Sigmoid colon (tissue), 7 donors: ENCODE measurements at places on chromosomes 2 and 18.

DNA sequence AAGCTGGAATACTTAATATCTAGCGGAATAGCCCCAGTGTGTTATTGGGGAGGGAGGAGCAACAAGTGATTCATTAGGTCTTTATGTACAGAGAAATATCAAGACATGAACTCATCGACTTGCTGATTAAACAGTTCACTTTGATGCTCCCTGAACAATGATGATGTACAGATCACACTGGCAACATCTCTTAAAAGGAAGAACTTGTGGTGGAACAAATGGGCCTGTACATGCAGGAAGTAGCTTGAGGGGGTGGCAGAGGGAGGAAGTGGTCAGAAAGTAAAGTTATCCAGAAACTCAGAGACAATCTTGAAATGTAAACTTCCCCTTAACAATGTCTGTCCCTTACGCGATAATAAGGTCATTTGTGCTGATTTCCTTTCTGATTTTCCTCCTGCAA, 90.5 kb downstream of the NXPH2 start:
- DNase-seq = no peak

GRCh38 chr2:122858075-122858702, 1102.7 kb downstream of the TSN start:
- no peak for DNase-seq

DNA sequence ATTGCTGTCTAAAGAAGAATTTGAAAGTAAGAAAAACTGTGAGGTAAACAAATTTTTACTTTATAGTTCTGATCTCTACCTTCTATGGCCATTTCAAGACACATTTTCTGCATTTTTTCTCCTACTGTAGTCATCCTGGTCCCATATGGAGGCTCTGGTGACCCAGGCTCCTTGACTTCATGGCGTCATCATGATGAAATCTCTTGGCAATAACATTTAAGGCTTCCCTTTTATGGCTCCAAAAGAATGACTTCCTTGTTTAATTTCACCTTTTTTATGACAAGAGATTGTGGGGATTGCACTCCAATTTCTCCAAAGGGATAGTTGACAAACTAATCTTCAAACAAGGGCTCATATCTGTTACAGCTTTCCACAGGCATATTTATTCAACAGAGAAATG, 143.0 kb upstream of the SCN7A start:
- no peak for DNase-seq

GRCh38 chr2:24049485-24050021, at the start of gene FKBP1B:
Gene FKBP1B (plus strand): TSS chr2:24049741. CDS start chr2:24049850, 109 bp downstream.
- DNase-seq = peak; percentile 72
